ENCODE measurements at places on chromosomes 12 and 14.

GRCh38 chr12:54172168-54172567 is 16.6 kb downstream of the SMUG1 start:
- no peak for DNase-seq

GRCh38 chr12:122836027-122836921 is 1.0 kb downstream of the HIP1R start:
- peak; percentile 59 for DNase-seq

DNA sequence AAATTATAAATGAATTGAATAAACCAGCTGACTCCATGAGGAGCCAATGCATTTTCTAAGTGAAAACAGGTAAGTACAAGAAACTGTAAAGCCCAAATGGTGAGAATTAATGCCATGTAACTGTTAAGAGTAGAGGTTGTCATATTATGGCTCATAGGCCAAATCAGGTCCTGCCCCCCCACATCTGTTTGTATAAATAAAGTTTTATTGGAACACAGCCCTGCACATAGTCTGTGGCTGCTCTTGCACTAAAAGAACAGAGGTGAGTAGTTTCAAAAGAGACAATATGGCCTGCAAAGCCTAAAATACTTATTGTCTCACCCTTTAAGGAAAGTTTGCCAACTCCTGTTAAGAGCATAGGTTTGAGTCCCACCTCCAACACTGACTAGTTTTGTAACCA is 140.5 kb upstream of the SRRM4 start:
- no peak for DNase-seq

DNA sequence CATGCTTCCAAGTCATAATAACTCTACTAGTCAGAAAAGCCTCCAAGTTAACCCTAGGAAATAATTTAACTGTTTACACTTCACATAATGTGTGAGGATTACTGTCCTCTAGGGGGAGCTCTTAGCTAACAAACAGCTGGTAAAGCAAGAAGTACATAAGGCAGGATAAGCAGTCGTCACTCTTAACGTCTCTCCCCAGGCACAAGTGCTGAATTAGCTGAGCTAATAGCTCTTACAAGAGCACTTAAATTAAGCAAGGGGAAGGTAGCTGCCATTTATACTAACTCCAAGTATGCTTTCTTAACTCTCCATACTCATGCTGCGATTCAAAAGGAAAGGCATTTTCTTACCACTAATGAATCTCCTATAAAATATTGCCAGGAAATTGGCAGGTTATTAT is 79.3 kb upstream of the TSPAN11 start:
- DNase-seq, result no peak

- DNase-seq, result no peak
Measured at GRCh38 chr12:124744659-124745464, 118.8 kb downstream of the SCARB1 start.

DNA sequence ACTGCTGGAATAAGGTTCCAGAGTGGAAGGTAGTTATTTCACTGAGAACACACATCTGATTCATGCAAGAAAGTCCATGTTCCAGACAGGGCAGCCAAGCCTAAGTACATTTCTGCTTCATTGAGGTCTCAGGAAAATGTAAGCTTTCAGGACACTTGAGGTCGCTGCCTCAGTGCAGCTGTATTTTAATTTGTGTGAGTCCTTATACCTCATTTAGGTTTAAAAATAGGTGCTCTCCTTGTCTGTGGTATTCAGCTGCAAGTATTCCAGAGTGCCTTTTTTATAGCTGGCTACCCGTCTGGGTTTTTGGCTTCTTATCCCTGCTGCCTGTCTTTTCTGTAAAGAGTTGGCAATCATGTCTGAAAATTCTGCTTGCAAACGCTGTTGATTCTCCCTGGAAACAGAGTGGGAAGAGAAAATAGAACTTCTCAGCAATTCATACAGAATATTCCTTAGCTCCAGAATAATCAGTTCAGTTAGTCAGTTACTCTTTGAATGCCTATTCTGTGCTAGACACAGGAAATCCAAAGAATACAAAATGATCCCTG is 45.3 kb upstream of the PLBD1 start:
- no peak for DNase-seq

- DNase-seq, result no peak
Measured at GRCh38 chr14:69270795-69271708, 11.1 kb downstream of the GALNT16 start.

GRCh38 chr14:104600141-104600643 is 4.4 kb downstream of the TMEM179 start:
- peak; percentile 44 for DNase-seq

DNA sequence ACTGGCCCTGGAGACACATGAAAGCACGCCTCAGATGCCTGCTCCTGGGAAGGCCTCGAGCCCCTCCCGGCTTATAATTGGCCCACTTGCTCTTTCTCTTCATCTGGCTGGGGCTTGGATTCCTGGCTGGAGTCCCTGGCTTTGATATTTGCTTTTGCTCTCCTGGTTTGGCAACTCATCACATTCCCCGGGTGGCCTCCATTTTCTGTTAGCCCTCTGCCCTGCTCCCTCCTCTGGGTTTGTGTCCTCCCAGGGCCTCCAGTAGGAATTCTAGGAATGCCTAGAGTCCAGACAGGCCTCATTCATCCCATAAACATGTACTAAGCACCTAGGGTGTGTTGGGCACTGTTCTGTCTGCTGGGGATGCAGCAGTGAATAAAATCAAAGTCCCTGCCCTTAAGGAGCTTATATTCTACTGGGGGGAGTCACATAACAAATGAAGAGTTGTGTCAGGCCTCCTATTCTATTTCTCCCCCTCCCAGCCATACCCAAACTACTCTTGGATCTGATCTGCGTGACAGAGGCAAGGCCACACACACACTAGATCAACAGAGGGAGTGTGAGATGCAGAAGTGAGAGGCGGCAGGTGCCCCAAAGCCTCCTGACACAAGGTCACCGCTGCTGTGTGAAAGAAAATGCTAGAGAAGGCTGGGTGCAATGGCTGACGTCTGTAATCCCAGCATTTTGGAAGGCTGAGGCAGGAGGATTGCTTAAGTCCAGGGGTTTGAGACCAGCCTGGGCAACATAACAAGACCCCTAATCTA is 21.3 kb upstream of the TSPAN9 start:
- DNase-seq, result no peak

- no peak for DNase-seq
Measured at GRCh38 chr14:36989806-36990205, 182.6 kb downstream of the SLC25A21 start.

DNA sequence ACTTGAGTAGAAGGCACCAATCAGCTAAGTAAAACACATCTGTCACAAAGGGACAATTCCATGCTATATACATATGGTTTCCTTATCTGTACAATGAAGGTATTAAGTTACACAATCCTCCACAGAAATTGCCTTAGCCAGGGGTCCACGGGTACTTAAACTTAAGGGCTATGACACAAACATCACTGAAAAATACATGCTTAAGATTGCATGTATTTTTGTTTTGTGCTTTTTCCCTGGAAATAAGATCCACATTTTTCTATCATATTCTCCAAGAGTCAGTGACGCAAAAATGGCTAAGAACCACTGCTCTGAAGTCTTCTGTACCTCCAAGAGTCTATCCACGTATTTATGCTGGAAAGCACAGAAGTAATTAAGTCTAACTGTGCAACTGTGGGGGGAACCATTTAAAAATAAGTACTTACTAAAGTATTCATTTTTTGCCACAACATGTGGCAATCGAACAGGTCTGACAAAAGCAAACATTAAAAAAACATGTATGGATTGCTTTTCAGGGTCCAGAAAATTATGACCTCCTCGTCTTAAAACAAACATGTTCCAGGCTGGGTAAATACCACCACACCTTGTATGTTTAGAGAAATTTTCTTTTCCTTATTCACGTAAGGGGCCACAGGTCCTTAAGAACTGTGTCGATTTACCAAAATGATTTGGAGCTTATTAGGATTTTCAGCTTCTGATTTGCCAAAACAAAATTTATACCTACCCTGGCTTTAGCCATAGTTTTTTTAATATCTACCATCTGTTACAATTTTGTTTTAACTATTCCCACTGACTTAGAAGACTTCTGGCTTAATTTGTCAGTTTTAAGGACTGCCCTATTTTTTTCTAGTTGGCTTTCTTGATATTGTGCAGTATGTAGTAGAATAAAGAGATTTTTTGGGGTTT is 2.8 kb downstream of the SLC38A2 start:
- DNase-seq, result no peak

DNA sequence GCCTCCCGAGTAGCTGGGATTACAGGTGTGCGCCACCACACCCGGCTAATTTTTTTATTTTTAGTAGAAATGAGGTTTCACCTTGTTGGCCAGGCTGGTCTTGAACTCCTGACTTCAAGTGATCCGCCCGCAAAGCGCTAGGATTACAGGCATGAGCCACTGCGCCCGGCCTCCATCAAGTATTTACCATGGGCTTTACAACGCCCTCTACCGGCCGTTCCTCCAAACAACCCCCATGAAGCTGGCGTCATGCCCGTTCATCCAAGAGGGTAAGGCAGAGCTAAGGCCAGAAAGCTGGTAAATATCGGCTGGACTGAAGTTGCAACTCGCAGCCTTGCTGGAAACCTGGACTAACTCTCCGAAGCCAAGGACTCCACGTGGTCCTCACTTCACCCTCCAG is 41.6 kb downstream of the RNF34 start:
- DNase-seq, result no peak

DNA sequence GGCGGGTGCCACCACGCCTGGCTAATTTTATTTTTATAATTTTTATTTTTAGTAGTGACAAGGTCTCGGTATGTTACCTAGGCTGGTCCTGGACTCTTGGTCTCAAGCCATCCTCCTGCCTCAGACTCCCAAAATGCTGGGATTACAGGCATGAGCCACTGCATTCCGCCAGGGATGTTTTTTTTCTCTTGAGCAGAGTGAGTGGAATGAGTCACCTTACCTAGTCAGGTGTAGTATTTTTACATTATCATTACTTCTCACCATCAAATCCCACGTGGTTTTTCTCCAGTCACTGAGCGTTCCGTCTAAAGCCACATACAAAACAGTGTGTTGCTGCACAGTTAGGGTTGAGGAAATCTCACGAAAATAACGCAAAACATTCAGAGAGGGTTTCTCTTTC is 870 bp upstream of the TBPL2 start:
- no peak for DNase-seq

All from right lobe of liver (tissue), 6 donors.